Hepatocyte (in vitro differentiated cells): ENCODE measurements at places on chromosomes 1 and 21.

DNA sequence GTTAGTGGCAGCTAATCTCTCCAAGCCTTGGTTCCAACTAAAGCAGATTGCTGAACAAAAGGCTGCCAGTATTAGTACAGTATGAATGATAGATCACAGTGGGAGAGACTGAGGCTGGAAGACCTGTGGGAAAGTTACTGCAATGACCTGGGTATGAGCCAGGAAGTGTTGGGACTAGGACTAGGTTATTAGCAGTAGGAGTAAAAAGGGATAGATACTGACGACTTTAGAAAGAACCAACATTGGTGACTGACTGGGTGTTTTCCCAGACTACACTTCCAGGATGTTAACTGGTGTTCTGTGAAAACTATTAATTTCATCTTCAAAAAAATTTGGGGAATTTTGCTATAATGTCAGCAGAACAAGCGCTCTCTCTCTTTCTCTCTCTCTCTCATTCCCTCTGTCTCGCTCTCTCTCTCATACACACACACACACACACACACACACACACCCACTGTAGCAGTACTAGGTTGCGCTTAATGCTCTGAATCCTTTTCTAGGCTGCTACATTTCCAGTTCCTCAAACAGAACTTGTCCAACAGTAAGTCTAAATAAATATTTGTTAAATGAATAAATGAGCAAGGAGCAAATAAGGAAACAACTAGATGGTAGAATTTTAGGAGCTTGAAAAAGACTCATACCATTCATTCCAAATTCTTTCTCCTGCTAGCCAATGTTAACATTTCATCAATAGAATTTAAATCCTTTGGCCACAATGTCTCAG, 47.6 kb upstream of the RGS8 start:
- no peak for DNase-seq

DNA sequence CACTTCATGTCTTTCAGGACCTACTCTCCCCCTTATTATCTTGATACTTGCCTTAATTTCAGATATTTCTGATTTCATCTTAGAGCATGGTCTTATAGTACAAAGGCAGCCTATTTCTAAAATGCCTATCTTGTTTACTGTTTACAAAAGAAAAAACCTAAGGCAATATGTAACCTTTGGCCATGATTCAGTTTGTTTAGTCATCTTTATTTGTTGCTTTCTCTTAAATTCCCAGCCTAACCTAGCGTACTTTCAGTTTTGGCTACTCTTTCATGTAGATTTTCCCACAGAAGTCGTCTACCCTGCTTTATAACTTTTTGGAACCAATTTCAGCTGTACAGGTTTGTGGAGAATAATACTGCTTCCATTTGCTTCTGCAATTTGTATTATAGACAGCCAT, 81.8 kb downstream of the KIF1B start:
- DNase-seq: no peak

DNA sequence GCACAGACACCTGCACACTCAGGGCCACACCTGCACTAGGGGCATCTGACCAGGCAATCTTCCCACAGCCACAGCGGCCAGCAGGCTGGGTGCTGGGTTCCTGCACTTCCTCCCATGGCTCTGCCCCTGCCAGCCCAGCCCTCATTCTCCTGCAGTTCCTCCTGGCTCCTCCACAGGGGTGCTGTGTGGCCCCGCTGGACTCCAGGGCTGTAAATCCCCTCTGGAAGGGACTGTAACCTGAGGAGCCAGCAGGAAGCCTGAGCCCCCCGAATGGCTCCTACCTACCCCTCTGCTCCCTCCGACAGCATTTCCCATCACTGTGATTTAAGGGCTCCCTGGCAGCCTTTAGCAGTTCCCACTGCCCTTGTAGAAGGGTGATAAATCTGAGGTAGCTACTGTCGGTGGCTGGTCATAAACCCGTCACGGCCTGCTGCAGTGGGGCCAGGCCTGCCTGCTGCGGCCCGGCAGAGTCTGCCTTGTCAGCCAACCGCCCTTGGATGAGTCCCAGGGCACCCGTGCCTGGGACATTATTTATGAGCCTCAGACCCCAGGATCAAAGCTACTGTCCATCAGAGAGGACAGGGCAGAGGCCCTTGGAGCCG, 8.8 kb downstream of the UBL4B start:
- no peak for DNase-seq

GRCh38 chr1:95679262-95679661, 445.3 kb downstream of the RWDD3 start:
- no peak for DNase-seq

- no peak for DNase-seq
Observed at GRCh38 chr1:47635111-47635510, 197.3 kb downstream of the FOXD2 start.

DNA sequence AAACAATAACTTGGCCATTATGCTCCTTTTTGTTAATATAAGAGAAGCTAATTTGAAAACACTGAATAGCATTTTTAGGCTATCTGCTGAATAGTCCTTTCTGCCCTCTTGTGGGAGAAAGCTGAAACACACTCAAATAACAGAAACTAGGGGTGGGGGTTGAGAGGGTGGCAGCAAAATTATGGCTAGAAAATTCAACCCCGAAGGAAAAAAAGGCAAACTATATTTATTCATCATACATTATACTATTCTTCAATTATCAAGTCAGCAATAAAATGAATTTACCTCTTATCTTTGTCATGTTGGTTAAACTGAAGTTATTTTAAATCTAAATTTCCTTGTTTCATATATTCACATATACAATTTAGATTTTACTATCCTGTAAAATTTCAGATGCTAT, 255.9 kb downstream of the FAF1 start:
- peak; percentile 50 for DNase-seq

DNA sequence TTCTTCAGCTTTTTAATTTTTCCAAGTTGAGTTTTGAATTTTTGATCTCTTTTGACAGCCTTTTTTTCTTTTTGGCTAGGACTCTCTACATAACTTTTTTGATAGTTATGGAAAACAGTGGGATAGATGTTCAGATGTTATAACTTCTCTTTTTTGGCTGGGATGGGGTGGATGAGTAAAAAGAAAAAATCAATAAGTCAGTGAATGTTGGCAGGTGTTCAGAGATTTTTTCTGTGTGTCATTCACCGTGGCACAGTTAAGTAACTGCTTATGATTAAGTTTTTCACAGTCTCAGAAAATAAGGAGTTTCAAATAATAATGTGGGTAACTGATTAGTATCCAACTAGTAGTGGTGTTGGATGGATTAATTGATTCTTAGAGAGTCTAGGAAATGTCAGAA, 24.0 kb downstream of the HS2ST1 start:
- no peak for DNase-seq

DNA sequence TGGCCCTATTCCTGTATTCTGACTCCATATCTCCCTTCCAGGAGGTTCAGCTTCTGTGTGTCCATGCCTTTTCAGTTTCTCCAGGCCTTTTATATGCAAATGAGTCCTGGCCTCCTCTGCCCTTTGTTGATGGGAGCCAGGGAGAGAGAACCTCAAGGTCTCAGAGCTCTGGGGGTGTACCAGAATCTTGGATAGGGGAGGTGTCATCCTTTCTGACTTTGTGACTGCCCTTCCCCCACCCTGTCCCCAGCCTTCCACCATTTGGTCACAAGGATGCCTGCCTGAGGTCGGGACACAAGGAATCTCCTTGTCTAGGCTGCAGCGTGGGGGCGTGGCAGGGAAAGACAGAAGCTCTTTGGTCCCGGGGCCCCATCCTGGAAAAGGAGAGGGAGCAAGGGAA, 18.6 kb downstream of the LURAP1 start:
- peak; percentile 49 for DNase-seq

GRCh38 chr1:55140546-55140983, 74.6 kb downstream of the USP24 start:
- DNase-seq: peak; percentile 92

GRCh38 chr1:46667782-46668760, at the start of gene ATPAF1:
ATPAF1 (minus strand) TSS chr1:46668364; CDS start chr1:46668322, 42 bp downstream.
- DNase-seq: peak; percentile 80

- DNase-seq: no peak
Observed at GRCh38 chr1:111201275-111202090, 1.0 kb upstream of the DENND2D start.

DNA sequence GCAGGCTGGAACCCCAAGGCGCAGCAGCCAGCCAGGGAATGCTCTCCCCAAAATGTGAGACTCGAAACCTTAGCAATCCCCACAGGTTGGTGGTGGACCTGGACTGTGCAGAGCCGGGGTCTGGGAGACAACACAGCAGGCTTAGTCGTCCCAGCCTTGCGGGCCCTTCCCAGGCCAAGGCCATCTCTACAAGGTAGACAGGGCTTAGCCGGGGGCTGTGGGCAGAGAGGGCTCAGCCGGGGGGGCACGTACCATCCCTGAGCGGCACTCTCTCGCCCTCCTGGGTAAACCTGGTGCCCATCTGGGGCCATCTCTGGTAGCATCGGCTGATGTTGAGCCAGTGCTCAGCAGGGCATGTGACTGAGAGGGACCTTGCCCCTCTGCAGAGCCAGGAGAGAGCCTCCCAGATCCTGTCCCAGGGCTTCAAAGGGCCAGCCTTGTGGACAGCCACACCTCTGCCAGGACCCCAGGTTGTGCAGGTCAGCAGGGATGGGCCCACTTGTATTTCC, 2.2 kb upstream of the ACTRT2 start:
- no peak for DNase-seq

DNA sequence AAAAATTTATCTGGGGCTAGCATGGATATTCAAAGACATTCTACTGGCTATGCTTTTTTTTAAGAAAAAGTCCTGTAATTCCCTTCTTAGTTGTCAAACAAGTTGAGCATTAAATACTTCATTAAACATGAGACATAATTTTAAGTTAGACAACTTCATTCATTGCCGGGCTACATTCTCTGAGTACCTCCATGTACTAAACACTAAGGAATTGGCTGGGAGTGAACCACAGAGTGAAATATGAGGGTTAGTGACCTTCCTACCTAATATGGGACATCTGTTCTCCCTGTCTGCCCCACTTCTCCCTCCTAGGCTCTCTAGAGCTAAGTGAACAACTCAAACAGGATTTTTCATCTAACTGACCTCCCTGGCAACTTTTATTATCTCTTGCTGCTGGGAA, 370.4 kb downstream of the VAV3 start:
- no peak for DNase-seq

- no peak for DNase-seq
Observed at GRCh38 chr1:54585181-54586066, 37.4 kb downstream of the ACOT11 start.

DNA sequence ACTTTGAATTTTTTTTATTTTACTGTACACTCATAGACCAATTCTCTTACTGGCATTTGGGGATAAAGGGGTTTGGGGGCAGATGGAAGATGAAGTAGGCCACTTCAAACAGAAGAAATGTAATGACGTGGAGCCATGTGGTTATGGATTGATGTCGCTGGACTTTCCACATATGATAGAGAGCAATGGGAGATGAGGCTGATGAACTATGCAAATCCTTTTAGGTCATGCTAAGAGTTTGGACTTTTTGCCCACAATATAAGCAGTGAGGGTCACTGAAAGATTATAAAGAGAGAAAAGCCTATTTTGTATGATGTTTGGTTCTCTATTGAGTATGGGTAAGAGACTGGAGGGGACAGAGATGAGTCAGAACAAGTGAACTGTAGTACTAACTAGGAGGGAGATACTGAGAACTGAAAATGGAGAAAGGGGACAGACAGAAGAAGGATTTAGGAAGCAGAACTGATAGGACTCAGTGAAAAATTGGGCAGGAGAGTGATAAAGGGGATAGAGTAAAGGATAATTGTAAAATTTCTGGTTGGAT, 9.2 kb downstream of the C1orf21 start:
- no peak for DNase-seq

DNA sequence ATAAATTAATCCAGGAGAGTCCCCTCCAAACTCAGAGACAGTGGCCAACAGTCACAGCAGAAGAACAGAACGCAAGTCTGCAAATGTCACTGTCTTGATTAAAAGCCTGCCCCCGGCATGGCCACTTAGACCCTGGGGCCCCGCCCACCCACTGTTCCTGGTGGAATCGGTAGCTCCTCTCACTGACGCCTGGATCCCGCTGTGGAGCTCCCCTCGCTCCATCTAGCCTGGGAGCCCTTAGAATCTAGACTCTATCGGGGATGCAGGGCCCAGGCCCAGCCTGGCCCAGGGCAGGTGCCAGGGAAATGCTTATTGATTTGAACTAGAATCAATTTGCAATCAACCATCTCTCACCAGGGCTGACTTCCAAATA, 21.4 kb upstream of the PLEKHG5 start:
- DNase-seq: no peak

- no peak for DNase-seq
Observed at GRCh38 chr1:53128401-53128800, 14.0 kb downstream of the SLC1A7 start.

GRCh38 chr1:37821481-37821880, 13.5 kb upstream of the YRDC start:
- DNase-seq: no peak

DNA sequence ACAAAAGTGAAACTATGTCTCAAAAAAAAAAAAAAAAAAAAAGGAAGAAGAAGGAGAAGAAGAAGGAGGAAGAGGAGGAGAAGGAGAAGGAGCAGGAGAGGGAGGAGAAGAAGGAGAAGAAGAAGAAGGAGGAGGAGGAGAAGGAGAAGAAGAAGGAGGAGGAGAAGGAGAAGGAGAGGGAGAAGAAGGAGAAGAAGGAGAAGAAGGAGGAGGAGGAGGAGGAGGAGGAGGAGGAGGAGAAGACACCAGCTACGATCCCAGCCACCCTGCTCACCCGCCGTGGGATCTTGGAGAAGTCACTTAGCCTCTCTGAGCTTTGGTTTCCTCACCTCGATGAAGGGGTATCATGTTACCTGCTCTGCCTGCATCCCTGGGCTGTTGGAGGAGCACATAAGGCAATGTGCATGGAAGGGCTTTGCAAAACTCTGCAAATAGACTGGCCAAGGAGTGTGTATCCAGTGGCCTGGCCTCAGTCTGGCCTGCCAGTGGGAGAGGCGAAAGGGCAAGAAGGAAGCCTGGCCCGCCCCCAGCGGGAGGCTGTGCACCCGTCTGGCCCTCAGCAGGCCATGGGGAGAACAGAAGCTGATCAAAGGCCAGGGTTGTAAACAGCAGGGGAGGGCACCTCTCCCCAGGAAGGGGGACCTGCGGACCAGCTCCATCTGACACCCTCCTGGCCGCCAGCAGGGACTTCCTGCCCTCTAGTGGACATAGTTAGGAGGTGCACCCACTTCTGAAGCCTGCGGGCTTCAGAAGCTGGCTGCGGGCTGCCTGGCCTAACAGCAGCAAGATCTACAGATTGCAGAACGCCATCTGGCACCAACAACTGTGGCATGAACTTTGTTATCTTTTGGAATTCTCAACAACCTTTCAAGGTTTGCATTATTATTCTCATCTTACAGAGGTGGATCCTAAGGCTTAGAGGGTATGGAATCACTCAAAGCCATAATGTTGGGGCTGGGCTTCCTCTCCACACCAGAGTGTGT, 19.2 kb upstream of the CDK18 start:
- peak; percentile 90 for DNase-seq

DNA sequence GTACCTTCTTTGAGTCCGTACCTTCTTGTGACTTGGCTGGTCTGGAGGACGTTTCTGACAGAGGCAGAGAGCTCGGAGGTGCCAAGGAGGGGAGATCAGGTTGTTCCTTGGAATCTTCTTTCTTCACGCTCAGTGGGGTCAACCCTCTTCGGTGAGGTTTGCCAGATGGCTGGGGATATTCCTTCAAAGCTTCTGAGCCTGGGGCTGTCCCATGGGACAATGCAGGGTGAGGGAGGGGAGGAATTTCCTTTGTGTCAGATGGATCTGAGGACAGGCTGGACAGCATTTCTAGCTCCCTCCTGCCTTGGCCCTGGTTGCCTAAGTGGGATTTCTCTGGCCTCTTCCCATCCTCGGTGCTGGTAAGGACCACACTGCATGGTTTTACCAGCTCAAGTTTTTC, 95.5 kb upstream of the EDN2 start:
- DNase-seq: no peak
